ENCODE measurements at places on chromosomes 2 and 18.

- no peak for DNase-seq
These were observed 40.3 kb downstream of the KCNS3 start for GRCh38 chr2:17918789-17919188.

DNA sequence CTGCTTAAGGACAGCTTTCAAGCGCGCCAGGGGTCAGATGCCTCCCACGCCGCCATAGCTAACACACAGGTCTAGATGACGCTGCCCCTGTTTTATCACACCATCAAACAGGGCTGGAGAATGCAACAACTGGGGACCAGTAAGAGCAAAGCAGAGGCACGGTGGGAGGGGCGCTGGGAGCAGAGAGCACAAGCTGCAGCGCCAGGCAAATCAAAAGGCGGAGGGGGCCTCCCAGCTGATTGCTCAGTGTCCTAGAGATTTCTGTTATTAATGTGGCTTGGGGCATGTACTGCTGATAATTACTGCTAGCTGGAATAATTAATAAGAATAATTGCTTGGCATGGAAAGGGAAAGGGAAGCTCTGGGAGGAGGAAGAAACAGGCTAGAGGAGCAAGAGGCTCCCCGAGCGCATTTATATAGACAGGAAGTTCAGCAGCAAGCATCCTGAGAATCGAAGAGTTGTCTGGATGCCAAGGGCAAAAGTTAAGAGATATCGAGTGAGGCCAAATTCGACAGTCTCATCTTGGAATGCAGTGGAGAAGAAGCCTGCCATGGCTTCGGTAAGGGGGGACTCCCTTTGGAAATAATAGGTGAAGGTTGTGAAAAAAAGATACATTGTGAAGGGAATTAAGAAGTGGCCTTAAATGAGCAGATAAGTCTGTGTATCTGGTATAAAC is 104.5 kb upstream of the ZNF521 start:
- DNase-seq = no peak

DNA sequence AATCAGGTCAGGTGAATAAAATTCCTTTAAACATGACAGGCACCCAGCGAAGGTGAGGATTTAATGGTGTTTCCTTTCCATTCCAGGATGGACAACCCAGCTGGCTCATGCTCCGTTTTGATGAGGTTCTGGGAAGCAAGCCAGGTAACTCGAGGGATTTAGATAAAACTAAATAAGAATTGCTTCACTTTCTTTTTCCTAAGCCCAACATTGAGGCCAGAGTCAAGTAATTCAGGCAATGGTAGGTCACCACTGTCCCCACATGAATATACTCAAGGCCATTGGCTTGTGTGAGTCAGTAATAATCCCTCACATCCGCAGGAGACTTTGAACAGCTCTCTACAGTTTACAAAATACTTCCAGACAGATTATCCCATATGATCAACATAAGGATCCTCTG is 16.2 kb upstream of the LRATD1 start:
- no peak for DNase-seq

GRCh38 chr2:237734905-237735623 is 63.5 kb upstream of the RBM44 start:
- no peak for DNase-seq

GRCh38 chr18:79772108-79772864 is 25.5 kb upstream of the KCNG2 start:
- DNase-seq = no peak

DNA sequence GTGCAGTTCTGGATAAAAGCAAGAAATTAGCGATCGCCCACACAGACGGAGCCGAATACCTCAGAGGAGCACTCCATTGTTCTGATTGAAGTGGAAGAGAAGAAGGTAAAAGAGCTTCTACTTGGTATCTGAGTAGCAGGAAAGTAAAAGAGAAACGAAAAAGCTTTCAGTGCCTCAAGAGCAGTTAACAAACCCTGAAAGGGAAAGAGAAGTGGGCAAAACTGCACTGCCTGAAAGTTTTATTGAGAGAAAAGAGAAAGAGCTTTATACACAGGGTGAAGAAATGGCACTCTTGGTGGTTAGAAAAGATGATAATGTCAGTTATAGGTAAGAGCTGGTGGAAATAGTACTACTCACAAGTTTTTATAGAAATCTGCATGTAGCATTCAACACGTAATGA is 192.8 kb downstream of the CDCA7 start:
- no peak for DNase-seq

- no peak for DNase-seq
These were observed 200.9 kb downstream of the NYAP2 start for GRCh38 chr2:225600444-225600843.

GRCh38 chr2:96656540-96656939 is 14.0 kb downstream of the FER1L5 start:
- DNase-seq = no peak

- DNase-seq = no peak
These were observed 44.3 kb downstream of the C1QL2 start for GRCh38 chr2:119114266-119114665.

- DNase-seq = peak; percentile 60
These were observed 107.1 kb upstream of the TTN start for GRCh38 chr2:178914259-178914849.
